ENCODE measurements at places on chromosomes 6 and 20. TPM values are rescaled to one million over a fixed set of nuclear protein-coding genes. Genes with fewer than 3 reads are reported as not detected.

THEMIS gene
- not detected for total RNA-seq

ELOVL2 gene
- total RNA-seq, result 1.4 TPM

BPIFA1 gene
- total RNA-seq, result 109 TPM

C6orf58 gene
- total RNA-seq, result not detected

SCAND1 gene
- total RNA-seq, result 24.5 TPM

ATP6V1G2 gene
- 1.3 TPM for total RNA-seq

PPP1R16B gene
- total RNA-seq, result 4.6 TPM

CLPSL2 gene
- not detected for total RNA-seq

BACH2 gene
- 8.3 TPM for total RNA-seq

All from tongue (tissue), 3 donors.